ENCODE measurements at places on chromosomes 5 and 9. TPM values are rescaled to one million over a fixed set of nuclear protein-coding genes. Genes with fewer than 3 reads are reported as not detected.

- DNase-seq = no peak
Observed at GRCh38 chr9:127917603-127918002, 762 bp upstream of the ST6GALNAC4 start.

DNA sequence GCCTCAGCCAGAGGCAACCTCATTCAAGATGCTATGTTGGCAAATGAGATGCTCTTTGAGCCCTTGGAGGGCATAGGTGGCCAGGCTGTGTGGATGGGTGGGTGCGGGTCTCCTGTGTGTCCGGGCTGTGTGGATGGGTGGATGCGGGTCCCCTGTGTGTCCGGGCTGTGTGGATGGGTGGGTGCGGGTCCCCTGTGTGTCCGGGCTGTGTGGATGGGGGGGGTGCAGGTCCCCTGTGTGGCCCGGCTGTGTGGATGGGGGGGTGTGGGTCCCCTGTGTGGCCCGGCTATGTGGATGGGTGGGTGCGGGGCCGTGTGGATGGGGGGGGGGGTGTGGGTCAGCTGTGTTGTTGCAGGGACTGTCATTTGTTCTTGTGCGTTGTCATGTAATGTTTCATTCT, 136.6 kb upstream of the COL5A1 start:
- no peak for DNase-seq

GRCh38 chr9:2228132-2228531, 213.0 kb downstream of the SMARCA2 start:
- DNase-seq = no peak

- no peak for DNase-seq
Observed at GRCh38 chr5:178069909-178070308, 43.4 kb upstream of the N4BP3 start.

GRCh38 chr5:131825404-131826013, 28.7 kb upstream of the FNIP1 start:
- no peak for DNase-seq

DNA sequence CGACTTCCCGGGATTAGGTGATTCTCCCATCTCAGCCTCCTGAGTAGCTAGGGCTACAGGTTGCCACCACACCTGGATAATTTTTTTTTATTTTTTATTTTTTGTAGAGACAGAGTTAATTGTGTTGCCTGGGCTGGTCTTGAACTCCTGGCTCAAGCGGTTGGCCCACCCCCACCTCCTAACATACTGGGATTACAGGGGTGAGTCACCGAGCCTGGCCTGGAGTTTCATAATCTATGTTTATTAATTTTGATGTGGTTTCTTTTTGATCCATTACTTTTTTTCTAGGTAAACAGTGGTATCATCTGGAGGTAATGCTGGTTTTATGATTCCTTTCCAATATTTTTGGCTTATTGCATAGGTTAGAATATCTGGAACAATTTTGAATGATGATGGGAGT, 54.2 kb downstream of the KIAA1958 start:
- DNase-seq = no peak

DNA sequence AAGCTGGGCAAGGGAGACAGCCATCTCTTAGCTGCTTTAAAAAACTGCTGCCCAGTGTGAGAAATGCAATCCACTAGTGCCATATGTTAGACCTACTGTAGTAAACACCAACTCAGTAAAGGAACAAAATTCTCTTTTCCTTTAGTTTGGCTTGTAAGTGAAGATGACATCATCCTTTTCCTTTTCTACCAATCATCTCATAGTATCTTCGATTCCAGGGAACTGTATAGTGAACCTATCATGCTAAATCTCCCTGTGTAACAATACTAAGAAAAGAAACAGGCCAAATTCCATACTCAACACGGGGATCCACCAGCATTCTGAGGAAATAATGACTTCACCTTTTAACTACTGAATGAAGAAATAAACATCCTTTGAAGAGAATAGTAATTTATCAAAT, 100.1 kb downstream of the RAPGEF6 start:
- no peak for DNase-seq

Gene BAAT
- total RNA-seq = not detected

Gene CAMK4
- 3.9 TPM for total RNA-seq

Gene SLC12A2
- total RNA-seq = 14.2 TPM

Gene FAM163B
- total RNA-seq = not detected

Gene PCDH1
- total RNA-seq = 17.4 TPM

Gene SAXO1
- not detected for total RNA-seq
